Thymus (tissue), 14 donors: ENCODE measurements at places on chromosomes 1 and 21. TPM values are rescaled to one million over a fixed set of nuclear protein-coding genes. Genes with fewer than 3 reads are reported as not detected.

Gene IL12RB2
- total RNA-seq = 4.6 TPM

Gene MANEAL
- total RNA-seq = 1.5 TPM

Gene FAM72C
- 3.8 TPM for total RNA-seq

Gene CELA2B
- total RNA-seq = 0.28 TPM
